Activated naive CD4-positive, alpha-beta T cell (primary cell): ENCODE measurements at places on chromosomes 16 and 17.

DNA sequence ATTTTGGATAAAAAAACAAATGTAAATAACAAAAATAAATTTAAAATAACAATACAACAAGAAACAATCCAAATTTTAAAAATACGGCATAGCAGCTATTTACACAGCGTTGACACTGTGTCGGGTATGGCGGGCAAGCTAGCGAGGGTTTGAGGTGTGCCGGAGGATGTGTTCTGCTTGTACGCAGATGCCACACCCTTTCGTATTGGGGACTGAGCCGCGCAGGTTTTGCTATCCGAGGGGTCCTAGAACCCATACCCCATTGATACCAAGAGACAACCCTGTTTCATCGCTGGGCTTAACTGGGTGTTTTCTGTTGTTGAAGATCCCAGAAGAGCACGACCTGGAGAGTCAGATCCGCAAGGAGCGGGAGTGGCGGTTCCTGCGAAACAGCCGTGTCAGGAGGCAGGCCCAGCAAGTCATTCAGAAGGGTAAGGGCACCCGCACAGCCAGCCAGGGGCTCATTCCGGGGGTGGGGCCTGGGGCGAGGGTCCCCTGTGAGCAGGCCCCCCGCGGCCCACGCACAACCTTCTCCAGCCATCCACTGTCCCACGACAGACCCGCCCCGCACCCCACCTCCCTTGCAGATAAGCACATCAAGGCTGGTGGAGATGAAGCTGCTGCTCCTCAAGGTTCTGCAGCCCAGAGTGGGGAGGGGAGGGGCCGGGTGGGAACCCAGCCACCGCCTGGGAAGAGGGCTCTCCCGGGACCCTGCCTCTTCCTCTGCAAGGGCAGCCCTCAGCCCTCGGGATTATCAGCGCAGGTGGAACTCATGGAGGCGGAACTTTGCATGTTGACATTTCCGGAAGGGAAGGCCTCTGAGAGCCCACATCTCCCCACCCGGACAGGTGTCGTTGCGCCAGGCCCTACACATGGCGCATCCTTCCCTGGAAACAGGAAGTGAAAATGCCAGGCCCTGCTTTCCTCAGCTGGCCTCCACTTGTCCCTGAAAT, 51.2 kb upstream of the CHMP6 start:
- no peak for DNase-seq

GRCh38 chr17:77466140-77466539, 325.4 kb downstream of the SEC14L1 start:
- DNase-seq: no peak

GRCh38 chr16:7979448-7980132, 610.7 kb downstream of the TMEM114 start:
- no peak for DNase-seq

DNA sequence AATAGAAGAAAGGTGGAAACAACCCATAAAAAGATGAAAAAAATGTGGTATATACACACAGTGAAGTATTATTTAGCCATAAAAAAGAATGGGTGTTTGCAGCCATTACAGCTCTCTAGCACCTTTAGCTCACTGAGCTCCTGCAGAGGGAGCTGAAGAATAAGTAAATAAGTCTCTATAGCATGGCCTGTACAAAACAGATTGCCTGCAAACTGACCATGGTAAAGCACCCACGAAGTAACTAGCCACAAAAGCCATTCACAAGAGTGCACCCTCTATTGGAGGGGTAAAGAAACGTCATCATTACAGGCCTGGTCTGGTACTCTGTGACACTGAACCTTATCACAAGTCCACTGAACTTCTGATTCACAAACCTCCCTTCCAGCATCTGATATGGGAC, 76.3 kb downstream of the USP32 start:
- DNase-seq: no peak

- no peak for DNase-seq
Observed at GRCh38 chr17:77391668-77392375, 251.1 kb downstream of the SEC14L1 start.

DNA sequence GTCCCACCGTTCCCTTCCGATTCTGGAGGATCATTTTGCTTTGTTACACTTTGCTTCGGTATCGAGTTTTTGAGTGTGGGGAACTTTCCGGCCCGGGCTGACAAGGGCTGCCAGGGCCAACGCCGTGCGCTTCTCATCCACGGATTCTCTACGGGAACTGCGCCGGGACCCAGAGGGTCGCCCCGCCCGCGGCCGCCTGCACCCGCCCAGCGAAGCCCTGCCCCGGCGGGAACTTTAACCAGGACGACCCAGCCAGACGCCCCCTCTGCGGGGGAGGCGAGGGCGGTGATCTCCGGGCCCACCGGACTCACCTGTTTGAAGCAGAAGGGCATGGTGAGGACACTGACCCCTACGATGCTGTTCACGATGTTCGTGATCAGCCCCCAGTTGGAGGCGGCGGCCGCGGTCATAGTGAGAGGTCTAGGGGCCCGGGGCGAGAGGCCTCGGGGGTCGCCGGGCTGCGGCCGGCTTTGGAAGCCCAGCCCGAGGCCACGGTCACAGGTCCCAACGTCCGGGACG, 536 bp downstream of the SLC38A10 start:
- DNase-seq: no peak

DNA sequence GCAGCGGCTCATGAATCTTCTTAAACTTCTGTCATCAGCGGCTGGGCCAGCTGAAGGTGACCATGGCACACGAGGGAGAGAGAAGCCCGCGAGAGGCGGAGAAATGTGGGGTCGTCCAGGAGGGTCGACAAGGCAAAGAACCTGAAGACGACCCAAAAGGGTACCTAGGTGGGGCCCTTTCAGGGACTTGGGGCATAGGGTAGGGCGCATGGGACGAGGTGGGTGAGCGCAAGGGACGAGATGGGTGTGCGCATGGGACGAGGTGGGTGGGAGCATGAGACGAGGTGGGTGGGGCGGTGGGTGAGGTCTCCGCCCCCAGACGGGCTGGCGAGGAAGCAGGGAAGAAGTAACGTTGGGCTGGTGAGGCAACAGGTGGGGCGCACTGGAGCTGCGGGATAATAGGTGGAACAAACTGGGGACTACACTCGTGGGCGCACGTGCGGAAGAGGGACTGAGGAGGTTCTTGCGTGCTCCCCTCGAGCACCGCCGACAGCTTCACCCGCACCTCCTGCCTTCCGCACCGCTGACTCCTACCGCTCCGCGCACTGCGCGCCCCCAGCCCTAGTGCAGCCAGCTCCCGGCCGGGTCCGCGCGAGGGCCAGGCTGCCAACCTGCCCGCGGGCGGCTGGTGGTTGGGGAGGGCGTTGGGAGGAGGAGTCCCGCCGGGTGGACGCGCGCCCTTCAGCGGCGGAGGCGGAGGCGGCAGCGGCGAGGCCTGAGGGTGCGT, 23.2 kb upstream of the CRYM start:
- no peak for DNase-seq

- DNase-seq: peak; percentile 28
Observed at GRCh38 chr16:28326881-28327610, 34.7 kb downstream of the SBK1 start.

- DNase-seq: no peak
Observed at GRCh38 chr17:6525141-6525540, 31.2 kb downstream of the PITPNM3 start.

DNA sequence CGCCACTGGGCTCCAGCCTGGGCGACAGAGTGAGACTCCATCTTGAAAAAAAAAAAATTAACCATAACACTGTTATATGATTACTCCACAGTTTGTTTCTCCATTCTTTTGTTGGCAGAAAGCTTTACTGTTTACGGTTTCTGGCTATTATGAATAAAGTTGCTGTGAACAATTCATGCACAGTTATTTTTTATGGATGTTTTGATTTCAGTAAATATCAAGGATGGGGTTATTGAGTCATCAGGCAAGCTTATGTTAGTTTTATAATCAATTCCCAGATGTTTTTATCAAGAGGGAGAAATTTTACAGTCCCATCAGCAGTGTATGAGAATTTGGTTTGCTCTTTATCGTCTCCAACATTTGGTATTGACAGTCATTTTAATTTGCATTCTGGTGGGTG, 67.9 kb downstream of the TAOK1 start:
- no peak for DNase-seq

DNA sequence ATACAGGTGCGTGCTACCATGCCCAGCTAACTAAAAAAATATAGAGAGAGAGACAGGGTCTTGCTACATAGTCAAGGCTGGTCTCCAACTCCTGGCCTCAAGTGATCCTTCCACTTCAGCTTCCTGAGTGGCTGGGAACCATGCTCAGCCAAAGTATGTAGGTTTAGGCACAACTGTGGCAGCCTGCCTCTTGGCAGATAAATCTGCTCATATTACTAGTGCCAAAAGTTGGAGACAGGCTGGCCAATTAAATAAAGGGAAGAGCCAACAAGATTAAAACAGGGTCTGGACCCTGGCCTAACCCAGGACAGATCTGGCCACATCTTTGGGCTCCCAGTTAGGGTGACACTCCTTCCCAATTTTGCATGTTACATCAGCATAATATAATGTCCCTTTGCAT, 151.7 kb downstream of the CBLN1 start:
- DNase-seq: no peak

GRCh38 chr17:41992576-41992975, 24.7 kb downstream of the DNAJC7 start:
- DNase-seq: no peak

- no peak for DNase-seq
Observed at GRCh38 chr16:74094962-74095361, 201.7 kb upstream of the PSMD7 start.
